Left ventricle myocardium inferior (tissue), 1 donor: ENCODE measurements at places on chromosomes 2 and 18. TPM values are rescaled to one million over a fixed set of nuclear protein-coding genes. Genes with fewer than 3 reads are reported as not detected.

DNA sequence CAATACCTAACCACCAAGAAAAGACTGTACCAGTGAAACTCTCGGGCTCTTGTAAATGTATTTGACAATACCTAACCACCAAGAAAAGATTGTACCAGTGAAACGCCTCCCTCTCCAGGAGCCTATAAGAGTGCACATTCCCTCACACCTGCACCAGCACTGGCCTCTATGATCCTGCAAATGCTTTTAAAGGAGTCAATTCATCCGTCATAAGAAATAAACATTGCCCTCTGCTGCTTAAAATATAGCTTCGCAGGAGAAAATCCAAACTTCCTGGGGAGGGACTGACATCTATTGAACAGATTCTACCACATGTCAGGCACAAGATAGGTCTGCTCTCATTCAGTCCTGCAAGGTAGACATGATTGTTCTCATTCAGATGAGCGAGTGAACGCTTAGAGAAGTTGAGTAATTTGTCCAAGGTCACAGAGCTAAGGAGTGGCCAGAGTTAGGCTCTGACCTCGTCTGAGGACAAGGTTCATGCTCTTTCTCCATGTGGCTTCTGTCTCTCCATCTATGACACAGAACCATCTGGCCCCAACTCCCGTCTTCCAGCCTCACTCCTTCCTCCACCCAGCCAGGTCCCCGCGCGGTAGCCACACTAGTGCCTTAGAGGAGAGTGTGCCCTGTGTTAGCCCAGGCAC is 38.7 kb downstream of the MCFD2 start:
- DNase-seq = peak; percentile 47

GRCh38 chr2:67416136-67416535 is 19.0 kb downstream of the ETAA1 start:
- DNase-seq = no peak

- DNase-seq = no peak
Measured at GRCh38 chr2:129754831-129755230, 224.6 kb upstream of the RAB6C start.

The RGPD8 gene
- 4.1 TPM for total RNA-seq
